Occipital lobe (tissue), 3 donors: ENCODE measurements at places on chromosomes 1 and 21. TPM values are rescaled to one million over a fixed set of nuclear protein-coding genes. Genes with fewer than 3 reads are reported as not detected.

DNA sequence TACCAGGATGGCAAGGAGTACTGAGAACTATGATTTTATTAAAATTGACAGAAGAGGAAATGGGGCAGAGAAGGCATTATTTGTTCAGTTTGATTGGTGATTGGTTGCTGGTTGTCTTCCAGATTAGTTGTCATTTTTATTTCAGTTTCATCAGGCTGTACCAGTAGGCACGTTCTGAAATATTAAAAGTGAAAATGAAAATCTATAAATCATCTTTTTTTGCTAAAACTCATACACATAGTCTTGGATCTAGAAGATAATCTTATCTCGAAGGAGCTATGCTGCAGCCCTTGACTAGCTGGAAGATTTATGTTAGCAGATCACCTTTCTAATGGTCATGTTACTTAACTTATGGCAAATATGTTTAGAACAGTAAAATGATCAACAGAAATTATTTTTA lies 29.0 kb downstream of the NEK7 start:
- DNase-seq, result no peak

GRCh38 chr1:84390226-84390625 lies 8.1 kb upstream of the DNASE2B start:
- no peak for DNase-seq

The SLC9C2 gene
- total RNA-seq, result 8.3 TPM

- no peak for DNase-seq
Observed at GRCh38 chr21:25903607-25904006, 168.8 kb downstream of the GABPA start.

- DNase-seq, result no peak
Observed at GRCh38 chr1:152811050-152811449, 721 bp upstream of the LCE1B start.

- DNase-seq, result no peak
Observed at GRCh38 chr1:113912594-113913311, 7.6 kb downstream of the DCLRE1B start.

DNA sequence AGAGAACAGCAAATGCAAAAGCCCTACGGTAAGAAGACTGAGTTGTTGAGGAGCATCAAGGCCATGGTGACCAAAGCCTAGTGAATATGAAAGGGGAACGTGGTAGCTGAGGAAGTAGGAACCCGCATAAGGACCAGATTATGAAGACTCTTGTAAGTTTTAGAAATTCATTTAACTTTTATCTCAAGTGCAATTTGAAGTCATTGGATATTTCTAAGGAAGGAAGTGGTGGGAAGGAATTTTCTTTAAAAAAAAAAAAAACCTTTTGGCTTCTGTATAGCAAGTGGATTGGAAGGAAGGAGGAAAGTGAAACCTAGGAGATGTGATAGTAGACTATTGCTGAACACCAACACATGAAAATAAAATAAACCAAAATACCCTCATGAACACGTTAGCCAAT lies 119.0 kb downstream of the TNFSF18 start:
- DNase-seq, result no peak
